MCF 10A (cell line): ENCODE measurements at places on chromosomes 13 and 19. TPM values are rescaled to one million over a fixed set of nuclear protein-coding genes. Genes with fewer than 3 reads are reported as not detected.

- H3K27me3 ChIP-seq = no peaks in the 10 kb centered on the region
- H3K36me3 ChIP-seq = peaks cover 14% of the 10 kb centered on the region
- no peak within 1 kb of the TSS for H3K27ac ChIP-seq
- no peak within 1 kb of the TSS for H3K4me3 ChIP-seq
Observed at GRCh38 chr19:53881482-53882390, at the start of gene PRKCG. Gene PRKCG, plus strand, starts transcription at chr19:53882197. Its CDS starts 298 bp downstream, at chr19:53882495.

DNA sequence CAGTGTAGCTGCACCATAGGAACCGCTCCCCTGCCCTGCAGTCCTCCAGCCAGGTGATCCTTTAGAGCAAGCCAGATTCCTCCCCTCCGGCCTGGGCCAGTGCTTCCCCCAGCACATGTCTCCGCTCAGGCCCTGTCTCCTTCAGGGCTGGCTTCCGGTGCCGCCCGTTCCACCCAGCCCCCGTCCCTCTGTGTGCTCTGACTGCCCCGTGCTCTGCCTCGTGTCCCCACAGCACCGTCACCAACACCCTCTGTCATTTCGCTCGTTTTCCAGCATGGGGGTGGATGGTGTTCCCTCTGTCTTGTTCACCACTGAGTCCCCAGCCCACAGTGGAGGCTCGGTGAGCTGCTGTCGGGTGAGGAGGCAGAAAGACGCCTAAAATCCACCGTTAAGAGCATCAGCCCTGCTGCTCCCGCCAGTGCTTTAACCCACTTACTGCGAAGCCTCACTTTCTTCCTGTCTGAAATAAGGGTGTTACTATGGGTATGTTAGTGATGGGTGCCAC is 54.5 kb downstream of the TSSK6 start:
- DNase-seq = no peak
- H3K4me3 ChIP-seq = no peak overlapping the region
- no peaks in the 10 kb centered on the region for H3K27me3 ChIP-seq
- H3K27ac ChIP-seq = peak overlapping the region; percentile 85

- H3K4me3 ChIP-seq = no peak overlapping the region
- H3K36me3 ChIP-seq = peaks cover 6% of the 10 kb centered on the region
- H3K27me3 ChIP-seq = no peaks in the 10 kb centered on the region
- no peak overlapping the region for H3K27ac ChIP-seq
Observed at GRCh38 chr13:42816538-42816937, 35.2 kb downstream of the FAM216B start.

GRCh38 chr13:34223984-34224383 is 406.0 kb downstream of the RFC3 start:
- H3K27ac ChIP-seq = no peak overlapping the region
- H3K4me1 ChIP-seq = no peaks in the 10 kb centered on the region
- DNase-seq = no peak
- H3K4me3 ChIP-seq = no peak overlapping the region

DNA sequence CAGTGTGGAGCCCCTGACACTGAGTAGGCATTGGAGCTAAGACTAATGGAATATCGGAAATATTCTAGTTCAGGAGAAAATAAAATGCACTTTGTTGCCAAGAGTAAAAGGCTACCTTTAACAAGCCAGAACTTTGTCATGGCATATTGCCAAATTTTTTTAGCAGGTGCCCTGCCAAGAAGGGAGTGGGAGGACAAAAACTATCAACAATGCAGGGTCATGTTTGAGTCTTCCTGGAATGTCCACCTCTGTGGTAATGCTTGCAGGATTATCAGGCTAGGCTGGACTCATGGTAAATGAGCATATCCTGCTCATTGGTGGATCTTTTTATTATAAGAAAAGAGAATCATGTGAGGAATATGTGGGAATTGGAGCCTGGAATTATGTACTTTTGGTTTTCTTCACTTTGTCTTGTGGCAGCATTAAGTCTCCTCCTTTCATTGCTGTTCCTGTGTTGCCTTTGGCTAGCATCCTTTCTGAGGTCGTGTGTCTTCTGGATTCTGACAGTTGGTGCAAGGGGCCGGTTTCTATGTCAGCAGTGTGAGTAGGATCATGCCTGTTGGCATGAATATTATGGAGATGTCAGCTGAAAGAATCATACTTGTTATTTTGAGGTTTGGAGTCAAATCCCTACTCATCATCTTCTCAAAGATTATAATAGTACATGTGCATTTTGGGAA is 122.9 kb upstream of the SPRY2 start:
- peak overlapping the region; percentile 77 for H3K27ac ChIP-seq
- no peaks in the 10 kb centered on the region for H3K27me3 ChIP-seq
- H3K4me3 ChIP-seq = peak overlapping the region; percentile 7
- H3K36me3 ChIP-seq = no peaks in the 10 kb centered on the region
- H3K4me1 ChIP-seq = peaks cover 9% of the 10 kb centered on the region

GRCh38 chr13:92972751-92973150 is 253.9 kb upstream of the GPC6 start:
- H3K4me1 ChIP-seq = no peaks in the 10 kb centered on the region
- no peak overlapping the region for H3K27ac ChIP-seq
- no peaks in the 10 kb centered on the region for H3K27me3 ChIP-seq
- DNase-seq = no peak
- no peaks in the 10 kb centered on the region for H3K36me3 ChIP-seq

- no peaks in the 10 kb centered on the region for H3K36me3 ChIP-seq
- H3K27me3 ChIP-seq = no peaks in the 10 kb centered on the region
- no peak overlapping the region for H3K27ac ChIP-seq
- H3K4me3 ChIP-seq = no peak overlapping the region
- peak; percentile 81 for DNase-seq
Observed at GRCh38 chr19:14563989-14564651, 7.7 kb downstream of the NDUFB7 start.

- H3K4me3 ChIP-seq = no peak overlapping the region
- H3K36me3 ChIP-seq = peaks cover 50% of the 10 kb centered on the region
- no peak overlapping the region for H3K27ac ChIP-seq
- no peaks in the 10 kb centered on the region for H3K4me1 ChIP-seq
Observed at GRCh38 chr13:20582026-20582425, 15.1 kb downstream of the IFT88 start.

DNA sequence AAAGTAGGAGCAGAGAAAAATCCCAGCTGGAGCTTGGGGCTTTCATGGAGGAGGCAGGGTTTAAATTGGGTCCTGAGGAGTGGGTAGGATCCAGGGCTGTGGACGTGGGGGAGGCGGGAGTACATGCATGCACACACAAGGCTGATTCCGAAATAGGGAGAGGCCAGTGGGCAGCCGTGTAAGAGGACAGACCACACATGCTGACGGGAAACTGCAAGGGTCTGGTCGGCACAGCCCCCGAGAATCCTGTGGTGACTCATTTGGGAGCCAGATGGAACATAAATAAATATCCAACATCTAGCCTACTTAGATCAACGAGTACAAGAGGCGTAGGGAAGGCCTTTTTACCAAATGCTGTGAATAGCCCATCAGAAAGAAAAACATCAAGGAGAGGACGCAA is 216.3 kb upstream of the ZNF507 start:
- no peaks in the 10 kb centered on the region for H3K27me3 ChIP-seq
- no peak overlapping the region for H3K27ac ChIP-seq
- DNase-seq = no peak
- no peaks in the 10 kb centered on the region for H3K36me3 ChIP-seq

DNA sequence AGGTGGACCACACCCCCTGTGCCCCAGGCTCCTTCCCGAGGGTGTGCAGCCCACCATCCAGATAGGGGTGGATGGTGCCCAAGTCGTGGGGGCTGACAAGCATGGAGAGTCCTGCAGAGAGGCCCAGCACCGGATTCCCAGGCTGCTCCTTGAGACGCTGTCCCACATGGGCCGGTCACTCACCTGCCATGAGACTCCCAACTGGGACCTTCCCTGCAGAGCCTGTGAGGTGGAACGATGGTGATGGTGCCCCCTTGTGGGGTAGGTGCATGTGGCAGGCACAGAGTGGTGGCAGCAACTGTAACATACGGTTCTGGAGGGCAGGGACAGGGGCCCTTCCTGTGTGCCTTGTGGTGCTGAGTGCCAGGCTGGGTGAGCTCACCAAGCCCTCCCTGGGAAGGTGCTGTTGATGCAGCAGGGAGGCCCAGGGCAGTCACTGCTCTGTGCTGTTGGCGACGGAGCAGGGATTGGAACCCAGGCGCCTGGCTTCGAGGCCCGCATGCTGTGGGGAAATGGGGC is 33.1 kb downstream of the PPP1R37 start:
- H3K4me3 ChIP-seq = no peak overlapping the region
- no peak overlapping the region for H3K27ac ChIP-seq
- H3K4me1 ChIP-seq = peaks cover 6% of the 10 kb centered on the region
- peaks cover 6% of the 10 kb centered on the region for H3K36me3 ChIP-seq
- peak; percentile 73 for DNase-seq

GRCh38 chr13:83780227-83780626 is 102.0 kb downstream of the SLITRK1 start:
- no peaks in the 10 kb centered on the region for H3K27me3 ChIP-seq
- no peak overlapping the region for H3K27ac ChIP-seq
- H3K4me1 ChIP-seq = no peaks in the 10 kb centered on the region

GRCh38 chr13:34587576-34587975 is 354.5 kb upstream of the NBEA start:
- H3K4me3 ChIP-seq = no peak overlapping the region
- H3K27me3 ChIP-seq = no peaks in the 10 kb centered on the region
- no peak overlapping the region for H3K27ac ChIP-seq
- H3K4me1 ChIP-seq = no peaks in the 10 kb centered on the region

DNA sequence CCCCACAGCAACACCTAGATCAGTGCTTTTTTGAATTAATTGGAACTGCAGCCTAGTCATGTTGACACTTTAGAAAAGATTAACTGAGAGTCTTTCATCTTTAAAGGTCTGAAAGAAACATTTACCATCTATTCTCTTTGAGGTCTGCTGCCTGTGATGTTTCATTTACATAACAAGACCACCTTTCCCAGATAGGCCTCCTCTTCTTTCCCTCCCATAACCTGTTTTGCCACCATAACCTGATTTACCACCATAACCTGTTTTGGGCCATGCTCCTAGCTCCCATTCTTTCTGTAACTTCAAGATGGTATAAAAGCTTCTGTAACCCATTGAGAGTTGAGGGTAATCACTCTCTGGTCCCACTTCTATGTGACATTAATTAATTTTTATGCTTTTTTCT is 320.8 kb downstream of the PCDH20 start:
- DNase-seq = no peak
- H3K27me3 ChIP-seq = peaks cover 6% of the 10 kb centered on the region
- no peak overlapping the region for H3K27ac ChIP-seq
- no peak overlapping the region for H3K4me3 ChIP-seq

GRCh38 chr13:109751477-109751876 is 34.9 kb downstream of the IRS2 start:
- H3K27me3 ChIP-seq = no peaks in the 10 kb centered on the region
- DNase-seq = no peak
- H3K36me3 ChIP-seq = peaks cover 77% of the 10 kb centered on the region
- H3K27ac ChIP-seq = no peak overlapping the region
- H3K4me3 ChIP-seq = no peak overlapping the region

DNA sequence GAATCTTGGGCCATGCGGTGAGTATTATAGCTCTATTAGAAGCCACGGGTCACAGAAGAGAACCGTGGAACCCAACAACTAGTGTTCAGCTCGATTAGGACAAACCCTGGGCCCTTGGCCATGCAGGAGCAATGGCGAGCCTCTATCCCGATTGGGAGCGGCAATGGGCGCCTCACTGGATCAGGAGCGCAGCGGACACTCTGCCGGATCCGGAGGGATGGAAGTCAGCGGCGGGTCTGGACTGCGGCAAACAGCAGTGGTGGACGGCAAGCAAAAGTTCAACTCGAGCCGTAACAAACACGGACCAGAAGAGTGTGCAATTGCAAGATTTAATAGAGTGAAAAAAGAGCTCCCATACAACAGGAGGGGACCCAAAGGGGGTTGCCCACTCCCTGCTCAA is 1481.9 kb downstream of the PCDH9 start:
- DNase-seq = no peak
- no peak overlapping the region for H3K27ac ChIP-seq
- H3K27me3 ChIP-seq = no peaks in the 10 kb centered on the region

DNA sequence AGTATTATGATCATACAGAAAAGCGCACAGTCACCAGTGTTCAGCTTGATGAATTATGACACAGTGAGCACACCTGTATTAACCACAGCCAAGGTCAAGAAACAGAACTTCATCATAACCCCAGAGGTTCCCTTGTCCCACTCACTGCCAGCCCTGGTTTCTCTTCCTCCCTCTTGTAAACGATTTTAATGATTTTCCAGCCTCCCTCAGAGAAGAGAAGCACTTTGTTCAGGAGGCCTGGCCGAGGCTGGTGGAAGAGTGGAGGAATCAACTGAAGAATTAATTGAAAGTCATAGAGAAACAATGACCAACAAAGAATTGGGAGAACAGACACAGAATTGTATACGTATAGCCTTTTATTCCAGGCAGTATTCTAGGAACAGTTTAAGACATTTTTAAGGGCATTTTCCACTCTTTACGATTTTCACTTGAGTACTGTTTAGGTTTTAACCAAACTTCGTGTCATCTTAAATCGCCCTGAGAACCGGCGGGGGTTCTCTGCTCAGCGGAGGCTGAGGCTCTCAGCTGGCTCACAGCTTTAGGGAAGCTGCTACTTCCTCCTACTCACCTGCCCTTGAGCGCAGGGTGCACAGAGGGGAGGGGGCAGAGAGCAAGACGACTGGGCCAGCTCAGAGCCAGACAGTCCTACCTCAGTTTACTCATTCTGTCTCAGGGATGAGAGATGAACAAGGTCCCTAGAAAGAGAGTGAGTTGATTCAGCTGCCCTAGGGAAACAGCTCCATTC is 108.6 kb downstream of the AKAP11 start:
- peaks cover 6% of the 10 kb centered on the region for H3K4me1 ChIP-seq
- H3K36me3 ChIP-seq = peaks cover 6% of the 10 kb centered on the region
- H3K4me3 ChIP-seq = no peak overlapping the region
- no peak for DNase-seq

- no peaks in the 10 kb centered on the region for H3K27me3 ChIP-seq
- H3K4me1 ChIP-seq = peaks cover 9% of the 10 kb centered on the region
- H3K36me3 ChIP-seq = no peaks in the 10 kb centered on the region
- H3K27ac ChIP-seq = no peak overlapping the region
Observed at GRCh38 chr13:107284173-107284572, 716.2 kb upstream of the ARGLU1 start.

- H3K4me1 ChIP-seq = no peaks in the 10 kb centered on the region
- H3K36me3 ChIP-seq = peaks cover 44% of the 10 kb centered on the region
- H3K27ac ChIP-seq = no peak overlapping the region
Observed at GRCh38 chr19:12607631-12608030, 3.0 kb downstream of the ZNF490 start.

- no peak overlapping the region for H3K27ac ChIP-seq
- no peaks in the 10 kb centered on the region for H3K36me3 ChIP-seq
- H3K27me3 ChIP-seq = no peaks in the 10 kb centered on the region
- peaks cover 5% of the 10 kb centered on the region for H3K4me1 ChIP-seq
- no peak for DNase-seq
Observed at GRCh38 chr19:35710784-35711723, 6.7 kb downstream of the ZBTB32 start.

DNA sequence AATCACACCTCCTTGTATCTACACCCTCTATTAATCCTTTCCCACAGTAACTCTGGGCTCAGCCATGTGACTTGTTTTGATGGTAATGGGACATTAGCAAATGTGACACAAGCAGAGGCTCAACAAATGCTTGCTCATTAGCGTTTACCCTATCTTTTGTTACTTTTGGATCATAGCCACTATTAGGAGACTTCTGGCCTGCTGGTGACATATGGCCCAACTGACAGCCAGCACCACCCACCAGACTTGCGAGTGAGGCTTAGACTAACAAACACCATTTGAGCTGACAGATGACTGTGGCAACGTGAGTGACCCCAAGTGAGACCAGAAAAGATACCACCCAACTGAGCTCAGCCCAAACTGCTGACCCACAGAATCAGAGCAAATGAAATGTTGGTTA is 154.1 kb downstream of the OLFM4 start:
- H3K27me3 ChIP-seq = peaks cover 10% of the 10 kb centered on the region
- H3K27ac ChIP-seq = no peak overlapping the region
- no peaks in the 10 kb centered on the region for H3K4me1 ChIP-seq
- DNase-seq = no peak
- no peaks in the 10 kb centered on the region for H3K36me3 ChIP-seq

Gene BORA
- 10.5 and 14.1 TPM in 2 replicates for total RNA-seq

Gene C19orf85
- total RNA-seq = 0.23 and 0.32 TPM in 2 replicates

Gene LGALS14
- not detected in 2 replicates for total RNA-seq

Gene METTL21C
- total RNA-seq = not detected in 2 replicates

Gene CCDC169
- 5.7 and 5.9 TPM in 2 replicates for total RNA-seq

Gene FARP1
- 20.7 and 30.1 TPM in 2 replicates for total RNA-seq

Gene TNFSF13B
- total RNA-seq = 2.5 and 3.3 TPM in 2 replicates
